ENCODE measurements at places on chromosomes 7 and 10. TPM values are rescaled to one million over a fixed set of nuclear protein-coding genes. Genes with fewer than 3 reads are reported as not detected.

GRCh38 chr10:97922022-97922758 is 72.5 kb downstream of the GOLGA7B start:
- no peak for DNase-seq

- DNase-seq, result no peak
These were observed 48.6 kb upstream of the ADO start for GRCh38 chr10:62755662-62756653.

GRCh38 chr7:128919881-128920799 is 9.6 kb upstream of the KCP start:
- peak; percentile 56 for DNase-seq

ANKIB1 gene
- total RNA-seq, result 48.8 TPM

PRKG1 gene
- not detected for total RNA-seq

OR2A2 gene
- total RNA-seq, result not detected

- DNase-seq, result no peak
These were observed 9.6 kb upstream of the AGR3 start for GRCh38 chr7:16891338-16891737.

- no peak for DNase-seq
These were observed 46.7 kb downstream of the NOC3L start for GRCh38 chr10:94315975-94316464.

TEX36 gene
- total RNA-seq, result not detected

DNA sequence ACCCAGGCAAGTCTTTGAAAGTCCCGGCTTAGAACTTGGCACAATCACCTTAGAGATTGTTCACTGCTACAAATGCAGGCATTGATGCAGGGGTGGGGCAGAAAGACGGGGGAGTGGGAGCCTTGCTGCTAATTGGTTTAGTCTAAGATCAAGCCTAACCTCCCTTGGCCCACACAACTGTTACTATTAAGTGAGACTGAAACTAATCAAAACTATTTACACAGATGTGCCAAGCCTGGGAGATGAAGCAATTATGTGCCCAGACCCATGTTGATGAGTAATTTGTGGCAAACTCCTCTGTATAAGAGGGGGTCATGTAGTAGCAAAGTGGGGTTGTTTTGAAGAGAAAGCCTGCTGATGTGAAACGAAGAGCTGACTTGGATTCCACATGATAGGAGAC is 178.2 kb upstream of the ITGB1 start:
- DNase-seq, result no peak

DNA sequence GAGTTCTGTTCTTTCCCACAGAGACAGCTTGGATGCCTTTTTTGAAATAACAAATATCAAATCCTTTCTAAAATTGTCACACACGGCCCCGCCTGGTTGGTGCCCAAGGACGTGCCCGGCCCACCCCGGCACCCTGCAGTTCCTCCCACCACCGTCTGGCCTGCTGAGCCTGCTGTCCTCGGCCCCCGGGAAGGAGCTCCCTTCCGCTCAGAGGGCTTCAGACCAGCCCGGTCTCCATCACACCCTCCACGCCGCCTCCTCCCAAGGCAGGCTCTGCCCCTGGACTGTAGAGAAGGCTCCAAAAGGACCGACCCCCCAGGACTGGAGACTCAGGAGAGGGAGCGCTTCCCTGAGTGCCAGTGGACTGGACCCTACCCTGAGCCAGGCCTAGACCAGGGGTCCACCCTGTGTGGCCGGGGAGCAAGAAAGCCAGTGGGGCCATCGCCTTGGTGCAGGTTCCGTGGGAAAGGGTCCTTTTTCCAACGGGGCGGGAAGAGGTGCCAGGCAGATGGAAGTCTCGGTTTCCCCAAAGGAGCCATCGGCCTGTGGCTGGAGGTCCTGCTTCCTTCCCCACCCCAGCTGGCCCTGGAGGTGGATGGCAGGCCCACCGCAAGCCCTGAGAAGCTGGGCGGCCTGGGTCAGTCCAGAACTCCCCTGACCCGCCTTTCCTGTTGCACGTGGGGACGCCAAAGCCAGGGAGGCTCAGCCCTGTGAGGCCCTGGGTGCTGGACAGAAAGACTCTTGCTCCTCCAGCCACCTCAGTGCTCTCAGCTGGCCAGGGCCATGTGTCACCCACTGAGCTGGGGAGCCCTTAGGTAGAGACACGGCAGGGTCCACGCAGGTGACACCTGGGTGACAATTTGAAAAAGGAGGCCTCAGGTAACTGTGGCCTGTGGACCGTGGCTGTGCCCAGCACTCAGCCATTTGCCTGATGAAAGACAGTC is 69.8 kb downstream of the PWWP2B start:
- DNase-seq, result peak; percentile 56

GRCh38 chr7:151484971-151485707 is 34.6 kb downstream of the RHEB start:
- DNase-seq, result no peak

DNA sequence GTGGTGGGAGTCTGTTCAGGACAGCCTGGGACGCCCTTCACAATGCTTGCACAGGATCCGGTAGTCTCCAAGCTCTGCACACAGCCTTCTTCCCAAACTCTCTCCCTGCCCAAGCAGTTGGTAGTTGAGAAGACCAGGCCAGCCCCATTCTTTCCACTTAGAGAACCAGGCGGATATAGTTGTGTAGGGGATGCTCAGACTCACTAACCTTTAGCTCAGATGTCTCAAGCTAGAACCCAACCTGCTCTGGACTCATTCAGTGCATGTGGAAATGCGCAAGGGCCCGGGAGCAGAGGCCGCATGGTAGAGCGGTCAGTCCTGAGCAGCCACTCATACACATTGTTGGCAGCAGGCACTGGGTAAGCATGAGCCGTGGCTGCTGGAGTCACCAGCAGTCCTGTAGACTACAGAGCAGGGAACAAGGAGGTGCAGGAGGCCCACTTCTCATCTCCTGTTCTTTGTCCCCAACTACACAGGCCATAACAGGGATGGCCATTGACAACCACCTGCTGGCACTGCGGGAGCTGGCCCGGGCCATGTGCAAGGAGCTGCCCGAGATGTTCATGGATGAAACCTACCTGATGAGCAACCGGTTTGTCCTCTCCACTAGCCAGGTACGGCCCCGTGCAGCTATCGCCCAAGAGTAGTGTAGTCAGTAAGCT is 17.2 kb upstream of the C10orf53 start:
- DNase-seq, result no peak

DNA sequence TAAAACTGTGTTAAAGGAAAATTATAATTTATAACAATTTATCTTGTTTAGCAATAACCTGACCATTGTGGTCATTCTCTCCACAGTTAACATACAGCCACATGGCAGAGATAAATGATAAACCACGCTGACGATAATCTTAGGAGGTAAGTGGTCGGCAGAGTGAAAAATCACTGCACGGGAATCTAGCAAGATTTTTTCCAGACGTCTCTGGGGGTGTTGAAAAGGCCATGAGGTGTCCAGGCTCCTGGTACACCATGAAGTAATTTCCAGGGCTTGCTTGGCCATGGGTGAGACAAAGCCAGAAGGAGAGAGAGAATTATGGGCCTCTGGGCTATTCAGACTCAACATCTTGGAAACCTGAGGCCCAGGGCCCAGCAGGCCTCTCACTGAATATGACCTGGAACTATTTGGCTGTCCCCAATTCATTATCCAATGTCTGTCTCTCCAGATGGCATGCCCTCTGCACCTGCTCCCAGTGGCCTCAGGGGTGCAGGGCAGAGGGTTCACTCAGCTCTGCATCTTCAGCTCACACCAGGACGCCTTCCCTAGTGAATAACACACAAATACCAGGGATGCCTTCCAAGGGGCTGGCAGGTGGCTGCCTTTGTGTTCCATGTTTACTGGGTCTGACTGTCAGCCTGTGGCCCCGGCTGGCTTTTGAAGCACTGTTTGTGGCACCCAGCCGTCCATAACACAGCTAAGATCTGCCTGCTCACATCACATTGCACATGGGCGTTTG is 590.4 kb upstream of the PFKP start:
- no peak for DNase-seq

DNA sequence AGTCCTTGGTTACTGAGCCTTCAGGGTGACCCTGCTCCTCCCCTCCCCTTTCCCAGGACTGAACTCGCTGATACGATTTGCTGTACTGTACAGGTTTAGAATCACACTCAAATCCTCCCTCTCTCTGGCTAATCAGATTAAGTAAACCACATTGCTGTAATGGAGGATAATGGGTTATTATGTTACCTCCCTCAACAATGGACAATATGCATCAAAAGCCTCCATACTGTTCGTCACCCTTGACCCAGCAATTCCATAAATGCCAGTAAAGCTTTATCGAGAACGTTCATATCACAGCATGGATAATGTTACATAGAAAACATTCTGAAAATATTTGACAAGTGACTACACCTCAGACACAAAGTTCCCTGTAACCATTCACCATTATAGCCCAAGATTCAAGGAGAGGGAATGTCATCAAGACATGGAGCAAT is 61.7 kb downstream of the FAM107B start:
- no peak for DNase-seq

CYP2C9 gene
- not detected for total RNA-seq

GRCh38 chr10:79316671-79317431 is 30.4 kb upstream of the PPIF start:
- peak; percentile 61 for DNase-seq

- DNase-seq, result no peak
These were observed 8.2 kb downstream of the JMJD1C start for GRCh38 chr10:63457594-63457993.

GRCh38 chr7:11430112-11430511 is 401.9 kb downstream of the THSD7A start:
- DNase-seq, result no peak

DNA sequence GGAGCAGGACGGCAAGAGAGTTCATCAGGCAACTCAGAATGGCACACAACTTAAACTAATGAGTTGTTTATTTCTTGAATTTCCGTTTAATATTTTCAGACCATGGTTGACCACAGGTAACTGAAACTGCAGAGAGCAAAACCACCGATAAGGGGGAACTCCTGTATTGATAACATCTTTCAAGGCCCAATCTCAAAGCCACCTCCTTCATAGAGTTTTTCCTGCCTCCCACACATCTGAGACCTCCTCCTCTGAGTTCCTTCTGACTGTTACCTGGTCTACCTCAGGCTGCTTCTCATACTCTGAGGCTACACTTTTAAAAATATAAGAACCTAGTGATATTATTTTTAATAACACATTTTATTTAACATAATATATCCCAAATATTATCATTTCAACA is 341.5 kb upstream of the NPVF start:
- DNase-seq, result no peak

DNA sequence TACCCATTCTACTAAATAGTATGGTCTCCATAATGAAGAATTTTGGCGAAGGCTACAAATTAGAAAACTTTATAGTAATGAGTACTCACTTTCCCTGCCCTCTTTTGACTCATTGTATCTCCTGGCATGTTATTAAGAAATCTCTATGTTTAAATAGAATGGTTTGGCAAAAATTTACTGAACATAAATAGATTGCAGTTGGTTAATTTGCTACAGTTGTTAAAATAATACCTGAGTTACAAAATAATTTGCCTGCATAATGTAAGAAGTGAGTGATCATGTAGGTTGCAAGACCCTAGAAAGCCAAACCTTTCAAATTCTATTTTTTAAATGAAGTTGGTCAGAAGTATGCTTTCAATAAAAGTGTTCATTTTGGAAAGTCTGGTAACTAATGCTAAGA is 176.8 kb upstream of the AHR start:
- DNase-seq, result no peak

MMD2 gene
- total RNA-seq, result not detected

DNA sequence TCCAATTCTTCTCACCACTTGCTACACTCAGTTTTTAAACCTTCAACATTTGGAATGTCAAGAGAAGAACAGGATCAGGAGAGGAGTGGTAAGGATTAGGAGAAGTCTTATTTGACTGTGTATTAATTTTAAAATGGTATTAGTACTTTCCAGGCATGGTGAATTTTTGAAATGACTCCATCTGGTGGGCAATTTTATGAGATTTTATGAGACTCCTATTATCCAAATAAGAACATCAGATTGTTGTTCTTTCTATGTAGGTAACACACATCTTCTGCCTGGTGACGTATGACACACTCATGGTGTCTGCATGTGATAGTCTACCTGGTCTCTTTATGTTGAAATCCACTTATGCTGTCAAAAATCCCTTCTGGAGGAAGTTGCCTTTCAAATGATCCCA is 51.0 kb downstream of the SLC13A1 start:
- DNase-seq, result no peak

DNA sequence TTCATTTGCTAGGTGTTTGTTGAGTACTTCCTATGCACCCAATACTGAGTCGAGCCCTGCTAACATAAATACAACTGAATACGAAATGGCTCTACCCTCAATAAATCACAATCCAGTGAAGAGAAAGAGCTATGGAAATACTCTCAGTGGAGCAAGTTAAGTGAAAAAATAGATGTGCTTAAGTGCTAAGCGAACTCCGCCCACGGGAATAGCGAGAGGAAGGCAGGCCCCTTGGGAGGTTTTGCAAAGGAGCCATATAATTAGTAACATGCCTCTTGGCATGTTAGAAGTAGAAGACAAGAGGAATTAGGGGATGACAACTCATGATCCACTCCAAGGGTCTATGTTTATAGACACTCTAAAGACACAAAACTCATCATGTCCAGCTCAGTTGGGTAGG is 42.8 kb upstream of the TSPAN33 start:
- no peak for DNase-seq

MLXIPL gene
- 0.43 TPM for total RNA-seq

BTBD16 gene
- not detected for total RNA-seq

DNA sequence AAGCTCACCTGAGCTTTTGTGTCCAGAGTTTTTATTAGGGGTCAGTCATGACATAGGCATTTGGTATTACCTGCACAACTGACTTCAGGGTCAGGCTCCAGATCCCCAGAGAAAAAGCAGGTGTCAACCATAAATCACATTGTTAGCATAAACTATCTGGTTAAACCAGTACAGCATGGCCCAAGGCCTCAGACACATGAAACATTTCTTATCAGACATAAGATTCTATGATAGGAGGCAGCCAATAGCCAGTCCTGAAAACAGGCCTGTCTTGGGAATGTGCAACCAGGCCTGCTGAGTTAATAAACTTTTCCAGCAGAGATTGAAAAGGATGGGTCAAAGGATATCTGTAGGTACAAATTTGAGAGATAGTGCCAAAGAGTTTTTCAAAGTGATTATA is 116.1 kb downstream of the TPST1 start:
- no peak for DNase-seq

DNA sequence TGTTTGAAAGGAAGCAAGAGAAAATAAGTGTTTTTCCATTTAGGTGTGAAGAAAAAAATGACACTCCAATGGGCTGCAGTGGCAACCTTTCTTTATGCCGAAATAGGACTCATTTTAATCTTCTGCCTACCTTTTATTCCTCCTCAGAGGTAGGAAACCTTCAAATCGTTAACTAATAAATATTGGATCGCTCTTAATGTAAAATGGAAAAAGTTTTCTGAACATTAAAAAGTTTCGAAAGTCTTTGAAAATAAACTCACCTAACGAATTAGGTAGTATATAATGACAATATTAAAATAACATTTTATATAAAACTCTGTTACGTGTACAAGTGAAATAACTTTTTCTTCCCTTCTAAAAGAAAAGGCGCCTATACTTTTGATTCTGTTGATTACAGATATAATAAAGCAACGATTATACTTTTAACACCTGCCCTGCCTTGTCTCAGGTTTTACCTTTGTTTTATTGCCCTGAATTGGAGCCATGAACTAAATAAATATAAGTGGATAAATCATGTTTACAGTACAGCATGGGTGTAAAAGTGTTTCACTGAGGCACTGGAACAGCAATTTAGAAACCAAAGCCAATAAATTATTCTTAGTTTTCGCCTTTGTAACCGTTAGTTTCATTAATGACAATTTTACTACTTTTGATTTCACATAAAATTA is 804 bp downstream of the BCAP29 start:
- DNase-seq, result no peak
